HCT116 (cell line): ENCODE measurements at places on chromosomes 16 and 17.
A peak's percentile ranks its signal among the peaks of the same experiment; 100 is the strongest.

DNA sequence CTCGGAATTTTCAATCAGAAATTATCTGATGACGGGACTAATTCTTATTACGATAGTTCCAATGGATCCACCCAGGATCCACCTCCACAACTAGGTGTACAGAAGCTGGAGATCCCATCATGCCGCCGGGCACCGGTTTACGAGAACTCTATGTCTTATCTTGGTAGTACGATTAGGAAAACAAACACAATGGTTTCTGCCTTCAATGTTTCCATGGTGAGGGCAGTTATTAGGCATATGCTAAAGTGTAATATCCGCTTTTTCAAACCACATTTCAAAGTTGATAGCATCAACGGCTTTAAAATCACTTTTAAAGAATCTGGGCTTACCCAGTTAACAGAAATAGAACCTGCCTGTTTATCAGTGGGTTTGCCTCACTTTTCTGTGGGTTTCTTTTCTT, 705.7 kb downstream of the MAF start:
- no peak for DNase-seq

- peak; percentile 23 for DNase-seq
Observed at GRCh38 chr16:117379-118365, 20.8 kb downstream of the NPRL3 start.

DNA sequence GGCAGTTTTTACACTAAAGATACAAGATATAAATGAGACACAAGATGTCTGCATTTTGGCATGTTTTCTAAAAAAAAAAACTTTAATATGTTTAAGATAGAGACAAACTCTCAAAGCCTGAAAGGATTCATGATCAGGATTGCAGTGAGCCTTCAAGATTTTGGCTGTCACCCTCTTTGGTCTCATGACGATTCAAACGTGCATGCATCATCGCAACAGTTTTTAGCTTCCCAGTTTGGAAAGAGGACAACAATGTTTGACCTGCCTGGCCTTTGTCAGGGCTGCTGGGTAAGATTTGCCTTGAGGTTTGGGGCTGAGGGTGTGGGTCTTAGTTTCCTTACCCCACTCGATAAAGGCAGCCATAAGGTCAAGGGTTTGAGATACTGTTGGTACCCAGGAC, 134.1 kb downstream of the RGS9 start:
- DNase-seq: no peak

GRCh38 chr17:1783834-1784611, 22.2 kb downstream of the SERPINF1 start:
- peak; percentile 6 for DNase-seq

GRCh38 chr17:58694826-58695225, 2.4 kb downstream of the RAD51C start:
- no peak for DNase-seq

GRCh38 chr17:72684405-72685020, 408.0 kb downstream of the SLC39A11 start:
- no peak for DNase-seq

DNA sequence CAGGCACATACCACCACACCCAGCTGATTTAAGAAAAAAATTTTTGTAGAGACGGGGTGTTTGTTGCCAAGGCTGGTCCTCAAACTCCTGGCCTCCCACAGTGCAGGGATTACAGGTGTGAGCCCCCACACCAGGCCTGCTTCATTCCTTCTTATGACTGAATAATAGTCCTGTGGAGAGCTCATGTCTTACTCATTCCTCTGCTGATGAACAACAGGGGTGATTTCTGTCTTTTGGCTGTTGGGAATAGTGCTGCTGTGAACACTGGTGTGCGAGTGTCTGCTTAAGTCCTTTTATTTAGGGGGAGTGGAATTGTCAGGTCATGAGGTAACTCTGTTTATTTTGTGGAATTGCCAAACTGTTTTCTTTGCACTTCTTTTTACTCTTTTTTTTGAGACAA, 2.7 kb upstream of the CTRB1 start:
- DNase-seq: no peak

- DNase-seq: no peak
Observed at GRCh38 chr16:19696328-19696727, 21.7 kb downstream of the KNOP1 start.

GRCh38 chr17:73347351-73347750, 35.5 kb upstream of the CDC42EP4 start:
- no peak for DNase-seq

- no peak for DNase-seq
Observed at GRCh38 chr17:73705594-73705993, 61.3 kb upstream of the SDK2 start.

DNA sequence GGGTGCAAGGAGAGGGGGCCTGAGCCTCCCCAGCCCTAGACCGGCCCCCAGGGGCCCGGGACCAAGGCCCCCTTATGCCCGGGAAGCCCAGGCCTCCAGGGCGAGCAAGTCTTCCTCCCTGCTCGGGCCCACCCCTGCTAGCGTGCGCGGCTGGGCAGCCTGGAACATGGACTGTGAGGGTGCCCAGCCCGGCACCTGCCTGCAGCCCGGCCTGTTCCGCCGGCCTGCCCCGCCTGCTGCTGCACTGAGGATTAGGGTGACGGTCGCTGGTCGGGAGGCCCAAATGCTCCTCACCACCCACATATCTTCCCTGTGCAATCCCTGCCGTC, 6.0 kb downstream of the HS3ST6 start:
- DNase-seq: no peak

- DNase-seq: no peak
Observed at GRCh38 chr17:57993471-57994365, 5.7 kb upstream of the VEZF1 start.

DNA sequence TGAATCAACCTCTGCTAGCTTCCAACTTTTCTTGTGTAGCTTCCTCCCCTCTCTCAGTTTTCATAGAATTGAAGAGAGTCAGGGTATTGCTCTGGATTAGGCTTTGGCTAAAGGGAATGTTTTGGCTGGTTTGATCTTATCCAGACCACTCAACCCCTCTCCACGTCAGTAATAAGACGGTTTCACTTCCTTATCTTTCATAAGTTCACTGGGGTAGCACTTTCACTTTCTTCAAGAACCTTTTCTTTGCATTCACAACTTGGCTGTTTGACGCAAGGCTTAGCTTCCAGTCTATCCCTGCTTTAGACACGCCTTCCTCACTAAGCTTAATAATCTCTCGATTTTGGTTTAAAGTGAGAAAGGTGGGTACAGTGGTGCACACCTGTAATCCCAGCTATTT, 29.7 kb upstream of the OR1A2 start:
- no peak for DNase-seq

GRCh38 chr16:67336116-67336515, 9.5 kb downstream of the LRRC36 start:
- DNase-seq: no peak
